ENCODE measurements at places on chromosomes 13 and 19.

DNA sequence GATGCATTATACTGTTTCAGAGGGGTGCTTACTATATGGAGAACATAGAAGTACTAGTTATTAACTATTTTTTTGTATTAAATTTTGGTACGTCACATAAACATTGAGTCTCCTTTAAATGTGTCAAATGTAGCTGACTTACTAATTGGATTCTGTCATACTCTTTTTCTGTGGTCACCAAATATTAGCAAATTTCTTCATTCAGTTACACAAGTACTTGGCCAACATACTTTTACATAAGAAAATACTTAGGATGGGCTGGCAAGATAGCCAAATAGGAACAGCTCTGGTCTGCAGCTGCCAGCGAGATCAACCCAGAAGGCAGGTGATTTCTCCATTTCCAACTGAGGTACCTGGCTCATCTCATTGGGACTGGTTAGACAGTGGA, 19.2 kb downstream of the LPAR6 start:
- DNase-seq, result no peak

DNA sequence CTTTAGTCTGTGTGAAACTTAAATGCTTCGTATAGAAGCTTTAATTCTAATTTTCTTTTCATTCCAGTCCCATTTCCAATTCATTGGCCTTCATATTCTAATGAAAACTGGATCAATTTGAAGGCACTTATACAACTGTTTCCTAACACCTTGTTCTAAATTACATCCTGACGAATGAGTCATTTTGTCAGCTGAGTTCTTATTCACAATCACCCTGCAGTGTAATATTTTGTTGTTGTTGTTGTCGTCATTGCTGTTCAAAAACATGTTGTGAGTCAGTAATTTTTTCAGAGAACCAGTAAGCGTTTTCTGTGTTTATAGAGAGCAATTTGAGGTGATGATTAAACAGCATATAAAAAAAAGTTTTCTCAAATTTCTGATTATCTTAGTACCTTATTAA, 290.0 kb downstream of the PCDH9 start:
- no peak for DNase-seq

- DNase-seq, result no peak
These were observed 22.3 kb downstream of the PLEKHJ1 start for GRCh38 chr19:2213799-2214198.

GRCh38 chr13:85896516-85897450, 97.6 kb upstream of the SLITRK6 start:
- no peak for DNase-seq

- DNase-seq, result no peak
These were observed 23.3 kb upstream of the KCTD4 start for GRCh38 chr13:45224176-45224575.

GRCh38 chr13:29713839-29714238, 118.4 kb upstream of the SLC7A1 start:
- DNase-seq, result no peak

GRCh38 chr13:50015750-50016149, 506 bp downstream of the KCNRG start:
- DNase-seq, result no peak

DNA sequence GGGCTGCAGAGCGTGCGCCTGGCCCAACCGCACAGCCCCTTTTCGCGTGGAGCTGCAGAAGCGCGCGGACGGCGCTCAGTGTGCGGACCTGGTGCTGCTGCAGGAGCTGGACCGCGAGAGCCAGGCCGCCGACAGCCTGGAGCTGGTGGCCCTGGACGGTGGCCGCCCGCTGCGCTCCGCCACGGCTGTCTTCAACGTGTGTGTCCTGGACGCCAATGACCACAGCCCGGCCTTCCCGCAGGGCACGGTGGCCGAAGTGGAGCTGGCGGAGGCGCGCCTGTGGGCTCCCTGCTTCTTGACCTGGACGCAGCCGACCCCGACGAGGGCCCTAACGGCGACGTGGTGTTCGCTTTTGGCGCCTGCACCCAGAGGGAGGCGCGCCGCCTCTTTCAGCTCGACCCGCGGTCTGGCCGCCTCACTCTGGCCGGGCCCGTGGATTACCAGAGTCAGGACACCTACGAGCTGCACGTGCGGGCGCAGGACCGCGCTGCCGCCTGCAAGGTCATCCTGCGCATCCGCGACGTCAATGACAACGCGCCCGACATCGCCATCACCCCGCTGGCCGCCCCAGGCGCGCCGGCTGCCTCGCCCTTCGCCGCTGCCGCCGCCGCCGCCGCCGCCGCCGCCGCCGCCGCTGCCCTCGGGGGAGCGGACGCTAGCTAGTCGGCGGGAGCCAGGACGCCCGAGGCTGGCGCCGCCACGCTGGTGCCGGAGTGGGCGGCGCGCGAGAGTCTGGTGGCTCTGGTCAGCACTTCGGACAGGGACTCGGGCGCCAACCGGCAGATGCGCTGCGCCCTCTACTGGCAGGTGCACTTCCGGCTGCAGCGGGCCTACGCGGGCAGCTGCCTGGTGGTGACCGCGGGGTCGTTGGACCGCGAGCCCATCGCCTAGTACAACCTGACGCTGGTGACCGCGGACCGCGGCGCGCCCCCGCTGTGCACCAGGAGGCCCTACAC, 172.2 kb downstream of the OLFM4 start:
- DNase-seq, result no peak

DNA sequence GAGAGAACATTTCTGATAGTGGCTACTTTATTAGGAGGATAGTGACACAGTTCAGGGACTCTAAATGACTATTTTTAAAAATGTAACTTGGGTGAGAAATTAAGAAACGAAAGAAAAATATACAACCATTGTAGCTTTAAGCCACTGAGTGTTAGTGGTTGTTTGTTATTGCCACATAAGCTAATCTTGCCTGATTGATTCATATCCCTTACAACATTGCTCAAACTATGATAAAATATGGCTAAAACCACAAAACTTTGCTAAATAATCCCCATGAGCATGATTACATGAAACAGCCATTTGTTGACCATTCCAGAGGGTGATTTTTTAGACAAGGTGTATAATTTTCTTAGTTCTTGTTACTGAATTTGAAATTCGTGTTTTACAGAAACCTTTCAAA, 343.4 kb downstream of the SLITRK5 start:
- DNase-seq, result no peak

GRCh38 chr19:30565636-30566035, 193.5 kb downstream of the ZNF536 start:
- no peak for DNase-seq

DNA sequence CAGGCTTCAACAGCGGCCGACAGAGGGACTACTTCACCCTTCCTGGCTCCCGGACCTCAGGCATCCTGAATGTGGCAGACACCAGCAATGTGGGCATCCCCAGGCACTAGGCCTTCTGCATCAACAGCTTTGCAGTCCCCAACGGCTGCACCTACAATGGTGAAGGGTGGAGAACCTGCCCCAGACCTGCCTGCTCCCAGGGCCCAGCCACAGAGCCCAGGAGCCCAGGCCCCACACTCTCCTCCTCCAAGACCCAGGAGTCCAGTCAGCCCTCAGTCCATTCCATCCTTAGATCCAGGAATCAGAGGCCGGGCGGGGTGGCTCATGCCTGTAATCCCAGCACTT, 34.5 kb downstream of the HPN start:
- no peak for DNase-seq

DNA sequence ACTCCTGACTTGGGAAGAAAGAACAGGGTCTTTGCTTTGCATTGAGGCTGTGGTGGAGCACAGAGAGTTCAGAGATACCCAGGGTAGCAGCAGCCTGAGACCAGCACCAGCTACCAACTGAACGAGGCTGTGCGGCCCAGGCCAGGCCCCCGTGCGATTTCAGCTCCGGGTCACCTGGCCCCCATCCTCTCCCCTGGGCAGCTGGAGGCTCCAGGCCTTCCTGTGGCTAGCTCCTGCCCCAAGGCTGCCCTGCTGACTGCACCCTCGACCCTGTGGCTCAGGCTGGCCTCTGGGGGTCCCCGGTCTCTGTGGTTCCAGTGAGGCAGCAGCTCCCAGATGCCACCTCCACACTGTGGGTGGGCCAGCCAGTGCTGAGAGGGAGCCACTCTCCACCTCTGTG, 52.8 kb downstream of the MCF2L start:
- DNase-seq, result no peak

DNA sequence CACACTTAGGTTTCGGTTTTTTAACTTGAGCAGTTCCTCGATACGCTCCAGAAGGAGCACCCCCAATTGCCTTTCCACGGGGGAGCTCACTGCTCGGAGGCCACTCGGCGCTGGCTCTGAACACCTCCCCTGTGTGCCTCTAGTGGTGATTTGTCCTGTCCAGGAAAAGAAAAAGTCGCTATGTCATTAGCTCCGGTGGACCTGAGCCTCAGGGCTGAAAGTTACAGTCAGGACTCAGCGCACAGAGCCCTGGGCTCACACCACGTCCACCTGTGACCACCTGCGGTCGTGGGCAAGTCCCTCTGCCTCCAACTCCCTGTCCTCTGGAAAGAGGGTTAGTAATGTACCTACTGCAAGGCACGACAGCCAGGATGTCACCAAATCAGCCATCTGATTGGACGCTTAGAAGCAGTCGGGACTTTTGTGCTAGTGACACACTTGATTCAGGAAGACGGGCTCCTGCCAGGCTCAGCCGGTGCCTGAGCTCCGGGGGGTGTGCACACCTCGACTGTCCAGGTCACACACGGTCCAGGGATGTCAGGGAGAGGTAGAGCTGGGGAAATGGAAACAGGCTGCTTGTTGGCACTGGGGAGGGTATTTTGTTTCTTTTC, 3.9 kb upstream of the TMPRSS9 start:
- DNase-seq, result no peak

DNA sequence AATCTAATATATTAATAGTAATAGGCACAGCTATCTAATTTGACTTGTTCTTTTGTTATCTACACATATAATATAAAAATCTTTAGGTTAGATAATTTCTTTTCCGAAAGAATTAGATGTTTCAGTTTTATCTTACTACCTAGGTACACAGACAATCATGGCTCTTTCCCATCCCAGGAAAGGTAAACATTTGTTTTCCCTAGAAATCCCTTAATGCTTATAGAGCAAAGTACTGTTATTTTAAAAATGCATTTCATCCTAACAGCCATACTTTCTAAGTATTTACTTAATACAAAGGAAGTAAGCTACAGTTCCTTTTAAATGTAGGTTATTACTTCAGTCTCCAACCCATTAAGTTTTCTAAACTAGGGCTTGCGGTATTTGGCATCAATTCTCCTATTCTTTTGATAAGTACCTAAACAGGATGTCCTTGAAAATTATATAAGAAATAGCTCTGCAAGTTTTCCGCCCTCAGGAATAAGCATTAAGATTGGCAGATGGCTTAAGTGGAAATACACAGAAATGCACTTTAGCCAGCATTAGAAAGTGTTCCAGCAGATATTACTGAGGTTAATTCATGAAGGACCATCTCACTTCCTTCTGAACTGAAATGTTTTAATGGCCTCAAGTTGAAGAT, 616.2 kb upstream of the SPRY2 start:
- no peak for DNase-seq

DNA sequence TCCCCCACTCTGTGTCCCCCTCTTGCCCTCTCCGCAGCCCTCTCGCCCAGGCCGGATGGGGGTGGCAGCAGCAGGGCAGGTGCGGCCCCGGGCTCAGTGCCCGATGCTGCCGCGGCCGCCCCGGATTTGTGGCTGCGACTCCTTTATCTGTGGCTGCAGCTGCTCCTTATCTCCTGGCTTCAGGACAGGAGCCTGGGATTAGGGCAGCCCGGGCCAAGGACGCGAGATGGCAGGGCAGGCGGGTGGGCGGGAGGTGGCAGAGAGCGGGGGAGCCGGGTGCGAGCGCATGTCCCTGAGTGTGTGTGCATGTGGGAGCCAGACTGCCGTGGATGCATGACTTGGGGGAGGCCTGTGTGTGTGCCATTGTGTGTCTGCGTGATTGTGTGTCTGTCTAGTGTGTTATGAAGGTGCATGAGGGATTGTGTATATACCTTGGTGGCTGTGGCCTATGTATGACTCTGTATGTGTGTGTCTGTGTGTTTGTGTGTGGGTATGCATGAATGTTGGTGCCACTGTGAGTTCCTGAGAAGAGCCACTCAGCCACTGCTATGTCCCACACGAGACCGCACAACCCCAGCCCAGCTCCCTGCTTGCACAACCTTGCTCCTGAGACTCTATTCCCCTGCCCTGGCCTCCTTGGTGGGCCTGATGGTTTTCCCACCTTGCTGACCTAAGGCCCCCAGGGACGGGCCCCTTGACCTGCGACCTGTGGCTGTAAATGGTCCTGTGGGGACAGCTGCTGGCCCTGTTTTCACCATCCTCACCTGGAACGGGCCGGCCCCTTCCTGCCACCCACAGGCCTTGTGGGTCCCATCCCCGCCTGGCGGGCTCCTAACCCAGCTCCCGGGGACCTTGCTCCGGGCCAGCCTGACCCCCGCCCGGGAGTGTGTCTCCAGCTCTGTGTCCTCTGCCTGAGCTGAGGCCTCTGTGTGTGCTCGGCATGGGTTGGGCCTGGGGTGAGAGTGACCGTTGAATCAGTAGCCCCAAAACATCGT, 5.3 kb upstream of the NRTN start:
- no peak for DNase-seq

DNA sequence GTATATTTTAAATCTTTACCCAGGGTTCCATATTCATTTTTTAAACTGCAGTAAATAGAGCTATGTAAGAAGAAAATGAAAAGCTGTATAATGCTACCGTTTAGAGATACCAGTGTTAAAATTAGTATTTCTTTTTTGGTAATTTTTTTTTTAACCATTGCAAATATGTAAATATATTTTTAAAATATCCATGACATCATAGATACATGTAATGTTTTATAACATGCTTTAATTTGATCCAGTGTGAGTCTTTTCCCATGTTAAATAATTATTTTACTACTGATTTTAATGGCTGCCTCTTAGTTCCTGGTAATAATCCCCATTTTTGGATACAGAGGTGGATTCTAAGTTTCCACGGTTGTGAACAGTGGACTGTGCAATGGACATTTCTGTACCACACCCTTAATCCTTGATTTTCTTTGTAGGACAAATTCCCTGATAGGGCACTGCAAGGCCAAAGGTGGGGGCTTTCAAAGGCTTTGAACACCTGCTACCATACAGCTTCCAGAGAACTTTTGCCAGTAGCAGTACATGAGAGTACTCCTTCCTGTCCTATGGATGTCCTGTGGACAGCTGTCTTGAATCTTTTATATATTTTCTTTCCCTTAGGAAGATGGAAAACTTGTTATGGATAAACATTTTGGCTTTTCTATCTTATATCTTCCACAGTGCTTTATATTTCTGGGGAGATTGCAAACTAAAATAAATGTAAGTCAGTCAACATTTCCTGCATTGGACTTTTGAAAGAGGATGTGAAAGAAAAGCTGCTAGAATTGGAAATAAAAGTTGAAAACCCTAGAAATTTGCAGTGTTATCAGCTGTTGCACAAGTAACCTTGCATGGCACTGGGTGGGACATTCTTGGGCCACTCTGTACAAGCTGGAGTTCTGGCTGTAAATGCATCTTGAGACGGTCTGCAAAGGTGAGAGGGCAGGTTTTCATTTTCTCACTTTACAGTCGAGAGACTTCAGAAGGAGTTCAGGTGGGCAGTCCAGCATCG, 46.8 kb downstream of the ARHGEF7 start:
- no peak for DNase-seq

GRCh38 chr13:50069261-50069660, 54.0 kb downstream of the KCNRG start:
- no peak for DNase-seq

Data from LoVo (cell line).